ENCODE measurements at places on chromosomes 5 and 9.

DNA sequence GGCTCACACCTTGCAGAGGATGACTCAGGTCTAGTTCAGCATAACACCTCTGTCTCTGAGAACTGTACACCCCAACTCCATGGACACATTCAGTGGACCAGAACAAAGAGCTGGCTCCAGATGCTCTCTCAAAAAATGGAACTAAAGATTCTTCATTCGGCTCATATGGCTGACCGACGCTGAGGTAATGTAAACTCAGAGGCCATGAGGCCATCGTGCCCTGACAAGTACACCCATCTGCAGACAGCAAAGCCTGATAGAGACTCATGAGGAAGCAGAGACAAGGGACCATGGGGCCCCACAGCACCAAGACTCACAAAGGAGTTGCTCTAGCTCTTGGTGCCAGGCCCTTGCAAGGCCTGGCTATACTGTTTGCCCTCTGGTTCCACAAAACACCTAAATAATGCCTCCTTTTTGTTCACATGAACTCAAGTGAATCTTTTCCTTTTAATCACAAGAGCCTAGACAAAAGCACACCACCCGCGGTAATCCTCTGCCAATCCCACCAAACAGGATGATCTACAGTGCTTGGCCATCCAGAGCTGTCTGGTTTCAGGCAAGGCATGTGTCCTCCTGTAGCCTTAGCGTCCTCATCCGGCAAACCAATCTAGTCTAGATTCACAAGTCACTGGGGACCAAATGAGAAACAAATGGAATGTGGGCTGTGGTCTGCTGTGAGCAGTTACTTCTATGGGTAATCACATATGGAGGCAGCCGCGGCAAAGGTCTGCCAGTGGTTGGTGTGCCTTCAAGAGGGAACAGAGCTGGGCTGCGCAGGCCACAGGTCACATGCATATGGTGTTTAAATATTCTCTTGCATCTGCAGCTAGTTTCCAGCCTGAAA, 22.7 kb downstream of the MED27 start:
- DNase-seq = no peak

GRCh38 chr5:39352170-39352569, 12.1 kb downstream of the C9 start:
- DNase-seq = no peak

DNA sequence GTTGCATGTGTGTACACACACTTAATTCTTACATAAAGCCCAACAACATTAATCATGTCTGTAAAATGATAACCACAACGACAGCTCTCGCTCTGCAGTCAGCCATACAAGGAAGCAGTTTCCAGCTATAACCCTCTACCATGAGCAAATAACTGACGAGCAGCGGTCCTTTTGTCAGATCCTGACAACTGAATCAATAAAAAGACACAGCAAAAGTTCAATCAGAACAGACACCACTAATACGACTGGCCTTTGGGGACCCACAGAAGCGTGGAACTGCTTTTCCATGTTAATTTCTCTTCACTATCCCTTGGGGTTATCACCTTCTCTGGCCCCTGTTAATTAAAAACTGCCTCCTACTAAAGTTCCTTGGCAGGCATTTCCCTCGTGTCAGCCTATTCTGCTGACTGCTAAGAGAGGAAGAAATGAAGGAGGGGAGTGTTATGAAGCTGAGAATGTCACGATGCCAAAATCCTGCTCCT, 722.8 kb upstream of the GRAMD2B start:
- no peak for DNase-seq

- no peak for DNase-seq
These were observed 124.3 kb upstream of the SLC25A48 start for GRCh38 chr5:135710045-135710675.

DNA sequence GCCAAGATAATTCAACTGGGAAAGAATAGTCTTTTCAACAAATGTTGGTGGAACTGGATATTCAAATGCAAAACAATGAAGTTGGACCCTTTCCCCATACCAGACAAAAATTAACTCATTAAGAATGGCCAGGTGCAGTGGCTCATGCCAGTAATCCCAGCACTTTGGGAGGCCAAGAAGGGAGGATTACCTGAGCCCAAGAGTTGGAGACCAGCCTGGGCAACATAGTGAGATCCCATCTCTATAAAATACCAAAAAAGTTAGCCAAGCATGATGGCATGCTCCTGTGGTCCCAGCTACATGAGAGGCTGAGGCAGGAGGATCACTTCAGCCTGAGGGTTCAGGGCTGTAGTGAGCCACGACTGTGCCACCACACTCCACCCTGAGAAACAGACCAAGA, 24.2 kb downstream of the SERINC5 start:
- DNase-seq = no peak

DNA sequence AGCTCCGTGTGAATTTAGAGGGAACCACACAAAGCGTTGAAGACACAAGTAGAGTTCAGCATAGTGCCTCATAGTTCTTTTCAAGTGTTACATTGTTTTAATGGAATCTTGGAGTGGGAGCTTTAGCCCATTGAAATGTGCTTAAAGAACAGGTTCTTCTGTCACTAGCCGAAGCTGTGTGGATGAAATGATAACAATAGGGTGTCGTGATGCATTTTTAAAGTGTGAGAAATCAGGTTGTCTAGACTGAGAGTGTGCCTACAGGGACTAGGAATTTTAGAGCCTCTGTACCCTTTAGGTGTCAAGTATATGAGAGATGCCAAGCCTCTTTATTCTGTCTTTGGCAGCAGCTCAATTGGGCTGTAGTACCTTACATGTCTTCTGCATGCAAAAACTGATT, 83.0 kb downstream of the NDUFS4 start:
- no peak for DNase-seq

DNA sequence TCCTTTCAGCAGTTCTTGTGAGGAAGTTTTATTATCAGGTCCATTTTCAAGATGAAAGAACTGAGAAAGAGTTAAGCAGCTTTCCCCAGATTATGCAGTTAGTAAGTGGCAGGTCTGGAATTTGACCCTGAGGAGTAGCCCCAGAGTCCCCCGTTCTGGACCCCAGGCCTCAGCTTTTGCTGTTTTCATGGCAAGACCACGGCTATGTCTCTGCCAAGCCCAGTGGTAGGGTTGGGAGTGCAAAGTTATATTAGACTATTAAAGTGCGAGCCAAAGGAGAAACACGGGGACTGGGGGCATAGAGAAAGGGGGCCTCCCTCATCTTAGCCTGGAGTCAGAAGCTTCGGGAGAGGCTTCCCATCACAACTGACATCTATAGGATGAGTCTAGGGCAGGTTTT, 19.3 kb upstream of the ORM1 start:
- DNase-seq = no peak

- DNase-seq = no peak
These were observed 78.1 kb downstream of the CFAP95 start for GRCh38 chr9:69898714-69899209.

- DNase-seq = no peak
These were observed 25.2 kb downstream of the ANKRA2 start for GRCh38 chr5:73540192-73540591.
